MG63 (cell line): ENCODE measurements at places on chromosomes 6 and 20.
A peak's percentile ranks its signal among the peaks of the same experiment; 100 is the strongest.

DNA sequence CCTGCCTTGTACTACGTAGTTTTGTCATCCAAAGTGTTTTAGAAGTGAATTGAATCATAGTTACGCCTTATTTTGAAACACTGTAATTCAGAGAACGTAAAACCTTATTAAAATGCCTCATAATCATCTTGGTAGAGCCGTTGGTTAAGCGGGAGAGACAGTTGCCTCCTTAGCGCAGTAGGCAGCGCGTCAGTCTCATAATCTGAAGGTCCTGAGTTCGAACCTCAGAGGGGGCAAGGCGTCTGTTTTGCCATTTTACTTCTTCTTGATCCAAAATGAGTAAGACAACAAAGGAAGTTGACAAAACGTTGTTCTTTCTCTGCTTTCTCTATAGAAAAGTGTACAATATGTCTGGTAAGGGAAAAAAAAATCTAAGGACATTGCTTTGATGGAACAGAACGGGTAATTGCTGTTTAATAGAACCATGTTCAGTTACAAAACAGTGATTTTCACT lies 20.7 kb upstream of the TRIM27 start:
- DNase-seq, result peak; percentile 42

DNA sequence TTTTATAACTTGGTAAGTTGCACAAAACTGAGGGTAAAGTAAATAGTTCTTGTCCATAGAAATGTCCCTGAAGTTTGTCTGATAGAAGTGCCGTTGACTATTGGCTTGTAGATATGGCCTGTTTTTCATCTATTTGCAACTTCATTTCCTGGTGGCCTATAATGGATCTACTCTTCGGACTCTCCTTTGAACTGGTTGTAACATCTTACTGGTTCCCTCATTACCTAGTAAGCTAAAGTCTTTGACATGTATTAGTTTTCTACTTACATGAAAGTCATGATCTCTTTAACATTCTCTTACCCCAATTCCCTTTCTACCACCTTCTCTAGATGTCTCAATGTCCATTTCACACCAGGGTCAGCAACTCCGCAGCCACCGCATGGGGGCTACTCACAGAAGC lies 146.3 kb downstream of the GRM4 start:
- DNase-seq, result no peak

GRCh38 chr6:135880066-135880972 lies 28.8 kb downstream of the PDE7B start:
- DNase-seq, result peak; percentile 43

DNA sequence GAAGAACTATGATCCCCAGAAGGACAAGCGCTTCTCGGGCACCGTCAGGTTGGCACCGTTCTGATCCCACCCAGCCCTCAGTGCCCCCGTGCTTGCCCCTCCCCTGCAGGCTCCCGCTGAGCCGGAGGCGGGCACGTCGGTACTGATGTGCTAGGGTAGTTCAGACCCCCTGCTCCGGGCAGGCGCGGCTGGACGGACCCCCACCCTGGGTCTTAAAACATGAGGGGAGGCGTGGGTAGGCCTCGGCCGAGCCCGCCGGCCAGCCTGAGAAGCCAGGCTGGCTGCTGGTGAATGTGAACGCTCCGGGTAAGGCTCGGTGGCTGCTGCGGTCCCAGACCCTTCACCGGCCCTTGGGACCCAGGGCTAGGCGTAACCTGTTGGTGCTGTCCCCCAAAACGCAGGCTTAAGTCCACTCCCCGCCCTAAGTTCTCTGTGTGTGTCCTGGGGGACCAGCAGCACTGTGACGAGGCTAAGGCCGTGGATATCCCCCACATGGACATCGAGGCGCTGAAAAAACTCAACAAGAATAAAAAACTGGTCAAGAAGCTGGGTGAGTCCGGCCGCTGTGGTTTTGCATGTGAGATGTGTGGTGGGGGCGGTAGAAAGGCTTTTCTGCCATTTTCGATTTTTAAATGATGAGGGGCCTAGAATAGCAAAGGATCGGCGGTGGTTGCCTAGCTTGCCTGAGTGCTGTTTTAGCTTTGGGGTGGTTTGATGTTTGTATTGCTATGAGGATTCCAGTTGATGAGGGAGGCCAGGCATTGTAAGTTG lies 964 bp downstream of the RPL10A start:
- DNase-seq, result peak; percentile 54

GRCh38 chr6:24126586-24127192 lies 674 bp downstream of the NRSN1 start:
- DNase-seq, result peak; percentile 16

- no peak for DNase-seq
Observed at GRCh38 chr6:6518631-6519427, 69.7 kb upstream of the LY86 start.

DNA sequence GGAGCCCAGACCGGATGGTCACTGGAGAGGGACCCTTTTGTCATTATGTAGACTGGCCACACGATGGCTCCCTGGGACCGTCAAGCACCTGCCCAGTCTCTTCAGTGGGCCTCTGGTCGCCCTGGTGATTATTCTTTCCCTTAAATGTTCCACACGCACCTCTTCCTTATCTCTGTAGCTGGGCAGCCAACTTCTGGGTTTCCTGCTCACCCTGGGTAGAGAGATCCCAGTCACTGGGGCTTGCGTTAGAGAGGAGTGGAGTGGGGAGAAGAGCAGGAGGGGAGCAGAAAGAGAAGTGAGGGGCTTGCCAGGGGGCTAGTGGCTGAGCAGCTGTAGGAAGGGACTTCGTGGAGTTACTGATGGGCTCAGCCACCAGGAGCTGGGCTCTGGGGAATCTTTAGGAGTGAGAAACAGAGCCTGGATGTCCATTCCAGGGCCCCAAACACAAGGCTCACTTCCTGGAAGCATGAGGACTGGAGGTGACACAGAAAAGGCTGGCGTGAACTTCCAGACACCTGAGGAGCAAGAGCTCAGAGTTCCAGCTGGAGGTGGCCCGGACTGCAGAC lies 150.1 kb downstream of the DHX35 start:
- DNase-seq, result peak; percentile 29

- no peak for DNase-seq
Observed at GRCh38 chr6:93242049-93242448, 177.3 kb downstream of the EPHA7 start.

- no peak for DNase-seq
Observed at GRCh38 chr6:25511376-25511775, 140.6 kb upstream of the SCGN start.

- no peak for DNase-seq
Observed at GRCh38 chr6:19835605-19836004, 1.6 kb upstream of the ID4 start.
